ENCODE measurements at places on chromosomes 2 and 18.

DNA sequence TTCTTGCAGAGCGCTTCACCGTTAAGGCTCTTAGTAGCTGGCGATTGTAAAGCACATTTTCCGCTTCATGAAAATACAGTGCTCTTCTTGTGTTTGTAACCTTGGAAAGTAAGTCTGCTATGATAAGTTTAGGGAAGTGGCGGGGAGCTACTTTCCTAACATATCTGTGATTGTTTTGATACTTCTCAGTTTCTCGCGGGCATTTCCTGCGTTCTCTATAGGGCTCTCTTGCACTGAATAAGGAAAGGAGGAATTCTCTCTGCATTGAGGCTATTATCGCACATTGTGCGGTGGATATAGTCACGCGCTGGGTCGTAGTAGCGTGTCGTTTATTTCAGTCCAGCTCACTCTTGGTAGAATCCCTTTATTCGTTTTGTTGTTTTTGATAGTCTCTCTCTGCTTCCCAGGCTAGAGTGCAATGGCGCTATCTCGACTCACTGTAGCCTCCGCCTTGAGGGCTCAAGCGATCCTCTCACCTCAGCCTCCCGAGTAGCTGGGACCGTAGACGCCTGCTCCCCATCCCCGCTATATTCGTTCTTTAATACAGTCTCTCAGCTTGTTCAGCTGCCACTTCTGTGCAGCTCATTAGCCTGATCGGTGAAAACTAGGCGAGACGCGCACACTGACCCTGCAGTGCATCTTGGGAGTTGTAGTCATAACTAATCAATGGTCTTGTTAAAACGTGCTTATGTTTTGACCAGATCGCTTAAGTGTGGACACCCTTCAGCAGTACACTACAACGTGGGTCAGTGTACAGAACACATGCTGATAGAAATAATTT lies 1.0 kb upstream of the PPP4R3B start:
- peak; percentile 4 for DNase-seq

DNA sequence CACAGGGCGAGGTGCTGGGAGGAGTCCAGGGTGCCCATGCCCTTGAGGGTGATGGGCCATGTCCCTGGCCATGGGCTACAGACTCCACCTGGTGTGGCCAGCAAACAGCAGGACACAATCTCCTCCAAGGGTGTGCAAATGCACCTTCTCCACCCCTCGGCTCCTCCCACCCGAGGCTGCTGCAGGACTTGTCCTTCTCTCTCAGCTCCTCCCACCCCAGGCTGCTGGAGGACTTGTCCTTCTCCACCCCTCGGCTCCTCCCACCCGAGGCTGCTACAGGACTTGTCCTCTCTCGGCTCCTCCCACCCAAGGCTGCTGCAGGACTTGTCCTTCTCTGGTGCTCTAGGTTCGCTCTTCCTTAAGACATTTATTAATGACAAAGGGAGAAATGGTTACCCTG lies 57.3 kb upstream of the SNTG2 start:
- DNase-seq = no peak

- no peak for DNase-seq
Measured at GRCh38 chr18:44541781-44542180, 138.9 kb upstream of the SETBP1 start.

DNA sequence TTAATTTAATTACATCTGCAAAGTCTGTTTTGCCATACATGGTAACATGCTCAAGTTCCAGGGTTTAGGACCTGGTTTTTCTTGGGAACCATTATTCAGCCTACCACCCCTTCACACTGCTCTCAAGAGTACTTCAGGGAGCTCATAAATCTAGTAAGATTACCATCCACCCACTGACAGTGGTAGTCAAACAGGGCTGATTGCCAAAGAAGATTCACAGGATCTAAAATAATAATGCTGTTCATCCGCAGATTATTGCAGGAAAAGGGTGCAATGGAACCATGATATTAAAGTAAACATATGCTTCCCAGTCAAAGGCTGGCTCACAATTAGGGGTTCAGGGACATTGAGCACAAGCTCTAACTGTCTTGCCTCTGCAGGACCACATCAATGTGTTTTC lies 148.0 kb upstream of the CYRIA start:
- no peak for DNase-seq

- no peak for DNase-seq
Measured at GRCh38 chr18:63164396-63164795, 155.2 kb downstream of the BCL2 start.

- DNase-seq = no peak
Measured at GRCh38 chr2:237593036-237593435, 2.5 kb upstream of the RAB17 start.

DNA sequence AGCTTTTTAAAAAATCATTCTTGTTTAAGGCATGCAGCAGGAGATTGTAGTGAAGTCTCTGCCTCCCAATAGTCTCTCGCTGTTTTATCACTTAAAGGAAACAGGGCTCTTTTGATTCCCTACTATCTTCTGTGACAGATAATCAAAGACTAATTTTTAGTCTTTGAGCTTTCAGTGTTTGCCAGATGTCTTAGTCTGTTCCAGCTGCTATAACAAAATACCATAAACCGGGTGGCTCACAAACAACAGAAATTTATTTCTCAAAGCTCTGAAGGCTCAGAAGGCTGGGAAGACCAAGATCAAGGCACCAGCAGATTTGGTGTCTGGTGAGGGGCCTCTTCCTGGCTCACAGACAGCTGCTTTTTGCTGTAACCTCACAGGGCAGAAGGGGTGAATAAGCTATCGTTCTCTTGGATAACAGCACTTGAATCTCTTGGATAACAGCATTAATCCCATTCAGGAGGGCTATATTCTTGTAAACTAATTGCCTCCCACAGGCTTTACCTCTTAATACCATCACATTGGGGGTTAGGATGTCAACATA lies 37.8 kb upstream of the STAT4 start:
- no peak for DNase-seq

- DNase-seq = no peak
Measured at GRCh38 chr2:61233581-61233980, 71.6 kb downstream of the C2orf74 start.
